ENCODE measurements at places on chromosomes 11 and 22.

GRCh38 chr22:25182131-25183110 is 17.2 kb upstream of the CRYBB3 start:
- no peak for DNase-seq

DNA sequence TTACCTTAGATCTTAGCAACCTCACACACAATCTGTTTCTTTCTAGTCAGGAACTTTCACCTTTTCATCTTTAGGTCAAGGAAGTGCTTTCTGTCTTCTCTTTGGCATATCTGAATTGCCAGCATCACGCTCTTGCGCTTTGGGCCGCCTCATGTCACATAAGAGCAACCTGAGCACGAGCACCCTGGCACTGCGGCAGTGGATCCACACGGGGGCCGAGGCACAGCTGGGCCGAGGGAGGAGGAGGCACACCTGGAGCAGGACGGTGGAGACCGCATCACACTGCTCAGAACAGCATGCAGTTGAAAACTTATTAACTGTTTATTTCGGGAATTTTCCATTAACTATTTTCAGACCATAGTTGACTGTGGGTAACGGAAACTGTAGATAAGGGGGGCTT is 10.7 kb downstream of the MOB2 start:
- DNase-seq: no peak

- DNase-seq: no peak
Observed at GRCh38 chr11:125314276-125315078, 149.9 kb downstream of the PKNOX2 start.

- no peak for DNase-seq
Observed at GRCh38 chr22:20868025-20868962, 9.5 kb downstream of the SNAP29 start.

DNA sequence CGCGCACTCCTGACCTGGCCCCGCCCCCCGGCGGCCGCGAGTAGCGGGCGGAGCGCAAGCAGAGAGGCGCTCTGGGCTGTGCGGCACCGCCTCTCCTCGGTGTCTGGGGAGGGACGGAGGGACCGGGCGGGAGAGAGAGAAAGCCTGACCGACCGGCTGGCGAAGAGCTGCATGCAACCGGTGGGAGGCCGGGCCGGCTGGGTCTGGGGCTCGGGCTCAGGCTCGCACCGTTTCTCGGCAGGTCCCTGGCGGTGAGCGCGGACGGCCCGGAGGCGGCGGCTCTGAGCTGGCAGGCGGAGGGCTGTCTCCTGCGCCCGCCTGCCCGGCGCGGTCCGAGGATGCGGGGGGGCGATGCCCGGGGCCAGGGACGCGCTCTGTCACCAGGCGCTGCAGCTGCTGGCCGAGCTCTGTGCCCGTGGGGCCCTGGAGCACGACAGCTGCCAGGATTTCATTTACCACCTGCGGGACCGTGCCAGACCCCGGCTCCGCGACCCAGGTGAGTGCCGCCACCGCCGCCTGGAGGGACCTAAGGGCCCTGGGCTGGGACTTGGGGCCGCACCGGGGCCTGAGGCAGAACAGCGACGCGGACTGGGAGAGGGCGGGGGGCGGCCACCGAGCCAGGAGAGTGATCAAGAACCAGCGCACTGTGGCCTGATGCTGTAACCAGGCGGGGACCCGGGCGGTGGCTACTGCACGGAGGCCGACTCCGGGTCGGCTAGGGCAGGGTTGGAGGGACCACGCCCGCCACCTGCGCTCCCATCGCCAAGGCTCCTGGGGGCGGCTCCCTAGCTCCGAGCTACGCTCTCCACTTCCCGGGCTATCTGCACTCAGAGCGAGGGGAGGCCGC is at the start of gene SYT9:
Gene SYT9, plus strand, starts transcription at position 69 of the 847 bp plus-strand sequence. Its CDS starts 283 bp downstream, at position 352.
- peak; percentile 47 for DNase-seq

- peak; percentile 2 for DNase-seq
Observed at GRCh38 chr11:67317888-67318555, 14.7 kb downstream of the SSH3 start.

DNA sequence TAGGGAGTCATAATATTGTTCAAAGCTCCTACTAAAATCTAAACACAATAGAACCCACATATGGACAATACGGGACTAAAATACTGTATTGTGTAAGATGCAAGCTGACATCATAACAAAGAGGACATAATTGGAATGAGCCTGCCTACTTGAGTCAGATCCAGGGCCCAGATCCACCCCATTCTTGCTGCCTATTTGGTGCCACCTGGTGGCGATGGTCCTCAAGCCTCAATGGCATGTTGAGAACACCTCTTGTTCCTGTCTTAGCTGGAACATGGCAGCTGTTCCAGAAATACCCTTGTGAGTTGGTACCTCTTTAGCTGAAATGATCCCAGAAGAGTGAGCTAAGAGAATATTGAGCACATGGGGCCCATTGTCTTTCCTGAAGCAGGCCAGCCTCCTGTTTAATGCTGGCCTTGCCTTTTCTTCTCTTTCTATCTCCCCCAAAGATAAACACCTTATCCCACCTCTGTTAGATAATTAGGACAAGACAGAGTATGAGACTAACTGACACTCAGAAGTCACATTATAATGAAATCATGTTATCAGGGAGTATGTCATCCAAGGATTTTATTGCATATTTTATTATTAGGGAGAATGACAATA is 680.9 kb upstream of the ANO5 start:
- DNase-seq: peak; percentile 2

DNA sequence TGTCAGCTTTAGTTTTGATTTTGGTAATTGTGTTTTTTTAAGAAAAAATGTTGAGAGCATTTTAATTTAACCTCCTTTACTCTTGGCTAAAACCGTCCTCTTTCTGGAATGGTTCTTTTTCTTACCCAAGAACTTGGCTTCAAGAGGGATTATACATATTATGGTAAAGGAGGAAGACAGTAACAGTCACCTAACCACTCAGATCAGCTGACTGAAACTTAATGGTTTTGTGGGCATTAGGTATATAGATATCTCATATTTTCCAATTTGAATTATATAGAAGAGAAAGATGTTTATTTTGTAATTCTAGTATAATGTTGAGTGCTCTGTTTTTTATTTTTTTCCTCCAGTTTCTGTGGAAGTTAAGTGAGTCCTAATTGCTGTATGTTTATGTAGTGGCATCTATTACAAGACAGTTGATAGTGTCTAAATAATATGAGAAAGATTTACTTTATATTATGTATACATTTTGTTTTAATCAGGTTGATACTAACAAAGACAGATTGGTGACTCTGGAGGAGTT is 36.6 kb upstream of the NCR3LG1 start:
- DNase-seq: peak; percentile 16

- DNase-seq: peak; percentile 58
Observed at GRCh38 chr11:23143022-23143421, 282.7 kb upstream of the CCDC179 start.

- DNase-seq: no peak
Observed at GRCh38 chr11:32216749-32217148, 125.9 kb downstream of the RCN1 start.

GRCh38 chr11:124310721-124311120 is 3.0 kb downstream of the OR8D1 start:
- no peak for DNase-seq

DNA sequence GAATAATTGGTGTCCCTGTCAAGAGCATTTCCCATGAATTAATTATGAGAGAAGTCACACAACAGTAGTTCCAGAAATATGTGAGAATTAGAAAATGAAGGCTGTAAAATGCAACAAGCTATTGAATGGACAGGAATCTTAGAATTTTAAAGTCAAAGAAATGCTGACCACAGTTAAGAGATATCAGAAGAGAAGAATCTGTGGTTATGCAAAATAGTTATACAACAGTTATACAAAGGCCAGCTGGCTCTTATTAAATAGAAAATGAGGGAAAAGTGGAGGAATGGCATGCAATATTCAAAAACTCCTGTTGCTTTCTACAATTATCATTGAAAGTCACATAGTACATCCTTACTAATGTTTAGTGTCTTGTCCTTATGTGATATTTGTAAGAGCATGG is 27.4 kb downstream of the CASP12 start:
- DNase-seq: peak; percentile 71

DNA sequence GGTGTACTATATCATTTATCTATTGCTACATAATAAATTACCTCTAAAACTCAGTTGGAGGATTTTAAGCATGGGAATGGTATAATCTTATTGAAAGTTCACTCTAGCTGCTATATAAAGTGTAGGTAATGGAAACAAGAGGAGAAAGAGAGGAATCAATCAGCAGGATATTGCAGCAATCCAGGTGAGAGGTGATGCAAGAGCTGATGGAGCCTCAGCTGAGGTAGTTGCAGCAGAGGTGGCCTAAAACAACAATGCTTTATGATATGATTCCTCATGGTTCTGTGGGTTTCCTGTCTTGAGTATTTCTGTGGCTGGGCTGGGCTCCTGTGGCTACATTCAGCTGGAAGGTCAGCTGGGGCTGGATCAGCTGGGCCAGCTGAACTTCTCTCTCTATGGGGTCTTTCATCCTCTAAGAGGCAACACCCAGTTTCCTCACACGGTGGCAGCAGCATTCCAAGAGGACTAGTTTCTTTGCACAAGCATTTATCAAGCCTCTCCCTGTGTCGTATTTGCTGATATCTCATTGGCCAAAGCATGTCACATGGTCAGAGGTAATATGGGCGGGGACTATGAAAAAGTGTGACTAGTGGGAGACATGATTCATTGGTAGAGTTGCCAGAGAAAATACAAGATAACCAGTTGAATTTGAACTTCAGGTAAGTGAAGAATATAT is 135.4 kb upstream of the LARGE1 start:
- DNase-seq: no peak

GRCh38 chr22:40056559-40056958 is 61.8 kb downstream of the FAM83F start:
- no peak for DNase-seq

DNA sequence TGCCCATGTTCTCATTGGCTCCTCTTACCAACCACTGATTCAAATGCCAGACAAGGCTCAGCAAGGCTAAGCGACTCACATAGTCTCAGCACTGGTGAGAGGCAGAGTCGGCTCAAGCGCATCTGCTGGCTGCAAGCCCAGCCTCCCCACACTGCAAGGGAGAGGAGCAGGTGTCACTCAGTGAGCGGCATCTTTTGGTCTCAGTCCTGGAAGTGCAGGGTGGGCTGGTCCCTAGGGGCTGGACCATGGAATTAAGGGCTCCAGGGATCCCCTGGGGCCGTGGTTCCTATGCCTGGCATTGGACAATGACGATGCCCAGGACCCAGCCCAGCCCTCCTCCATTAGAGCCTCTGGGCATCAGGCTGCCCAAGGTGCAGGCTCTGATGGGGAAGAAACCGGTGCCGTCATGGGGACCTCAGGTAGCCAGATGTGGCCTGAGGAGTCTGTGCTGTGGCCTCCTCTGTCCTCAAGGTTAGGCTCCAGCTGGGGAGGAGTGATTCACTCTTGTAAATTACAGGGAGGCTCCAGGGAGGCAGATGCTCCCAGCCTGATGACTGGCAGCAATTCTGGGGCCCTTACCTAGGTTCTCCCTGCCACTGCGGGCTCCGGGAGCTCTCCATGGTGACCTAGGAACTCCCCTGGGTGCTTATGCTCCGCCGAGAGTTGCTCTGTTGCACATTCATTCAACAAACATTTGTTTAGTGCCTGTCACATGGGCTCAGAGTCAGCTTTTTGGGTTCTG is 28.0 kb downstream of the FADS2 start:
- DNase-seq: no peak

GRCh38 chr22:48053486-48053885 is 1291.0 kb downstream of the TBC1D22A start:
- DNase-seq: no peak

DNA sequence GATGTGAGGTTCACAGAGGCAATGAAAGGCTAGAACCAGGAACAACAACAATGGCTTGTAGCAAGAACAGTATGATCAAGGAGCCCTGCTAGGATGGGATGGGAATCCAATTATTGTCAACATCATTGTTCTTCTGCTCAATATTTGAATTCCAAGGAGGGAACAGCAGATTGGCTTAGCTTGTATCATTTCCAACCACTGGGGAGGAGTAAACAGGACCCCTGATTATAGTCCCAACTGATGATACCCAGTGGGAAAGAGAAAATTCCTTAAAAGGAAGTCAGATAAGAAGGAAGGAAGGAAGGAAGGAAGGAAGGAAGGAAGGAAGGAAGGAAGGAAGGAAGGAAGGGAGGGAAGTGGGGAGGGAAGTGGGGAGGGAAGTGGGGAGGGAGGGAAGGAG is 69.5 kb upstream of the ZC3H12C start:
- no peak for DNase-seq

GRCh38 chr22:45547731-45548130 is 45.0 kb downstream of the FBLN1 start:
- no peak for DNase-seq

GRCh38 chr22:36258701-36259614 is 6.0 kb downstream of the APOL1 start:
- DNase-seq: peak; percentile 40

- peak; percentile 90 for DNase-seq
Observed at GRCh38 chr22:37166675-37167066, 17.0 kb upstream of the IL2RB start.

DNA sequence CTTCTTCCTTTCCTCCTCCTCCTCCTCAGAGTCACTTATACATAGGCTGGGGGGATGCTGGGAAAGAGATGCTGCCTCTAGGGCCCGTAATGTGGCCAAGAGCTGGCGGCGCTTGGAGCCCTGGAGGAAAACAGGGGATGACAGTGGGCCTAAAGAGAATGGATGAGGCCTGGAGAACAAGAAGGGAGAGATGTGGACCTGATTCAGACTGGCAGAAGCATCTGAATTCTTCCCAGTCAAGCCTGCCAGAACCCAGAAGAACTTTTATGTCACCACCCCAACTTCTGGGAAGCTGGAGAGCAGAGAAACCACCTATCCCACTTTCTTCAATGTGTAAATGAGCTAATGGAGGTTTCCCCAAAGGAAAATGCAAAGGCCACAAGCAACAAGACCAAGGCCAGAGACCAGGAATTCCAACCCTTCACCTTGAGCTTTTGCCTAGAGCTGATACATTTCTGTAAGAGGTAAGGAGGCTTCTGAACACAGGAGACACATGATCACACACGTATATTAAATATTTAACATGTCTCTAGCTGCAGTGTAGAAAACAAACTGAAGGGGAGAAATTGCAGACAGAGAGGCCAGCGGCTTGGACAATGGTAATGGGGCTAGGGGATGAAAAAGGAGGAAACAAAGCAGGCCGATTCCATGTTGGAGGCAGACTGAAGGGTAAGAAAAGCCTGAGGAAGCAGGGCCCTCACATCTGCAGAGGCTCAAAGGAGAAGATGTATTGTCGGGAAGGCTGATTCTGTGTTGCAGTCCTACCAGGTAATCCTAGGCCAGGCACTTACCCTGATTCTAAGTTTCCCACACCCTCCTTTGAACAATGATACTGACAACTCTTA is 1.1 kb downstream of the RRP8 start:
- DNase-seq: peak; percentile 19
